ENCODE measurements at places on chromosomes 7 and 10. TPM values are rescaled to one million over a fixed set of nuclear protein-coding genes. Genes with fewer than 3 reads are reported as not detected.

NPSR1 gene
- not detected for total RNA-seq

RARRES2 gene
- 6.2 TPM for total RNA-seq

GRCh38 chr10:69093933-69094332, 6.0 kb downstream of the SRGN start:
- DNase-seq = no peak

GRCh38 chr7:37930226-37930948, 9.9 kb downstream of the EPDR1 start:
- no peak for DNase-seq

DNA sequence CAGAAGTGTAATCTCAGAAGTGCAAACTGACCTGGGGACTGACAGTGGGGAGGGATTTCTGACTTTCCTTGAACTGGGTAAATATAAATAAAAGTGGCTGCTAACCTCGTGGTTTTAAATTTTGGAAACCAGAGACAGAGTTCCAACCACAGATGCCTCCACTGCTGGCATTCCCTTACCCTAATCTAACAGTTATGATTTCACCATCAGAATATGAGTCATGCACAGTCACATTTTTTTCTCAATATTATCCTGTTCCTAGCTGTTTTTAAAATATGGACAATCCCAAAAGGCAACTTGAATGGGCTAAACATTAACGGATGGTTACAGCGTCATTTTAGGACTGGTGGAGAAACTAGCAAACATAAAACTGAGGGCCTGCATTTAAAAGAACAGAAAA, 264.3 kb upstream of the INHBA start:
- no peak for DNase-seq

- no peak for DNase-seq
These were observed 784.5 kb upstream of the C7orf33 start for GRCh38 chr7:147805996-147806576.

GRCh38 chr7:96737545-96738050, 28.0 kb upstream of the SEM1 start:
- no peak for DNase-seq

- no peak for DNase-seq
These were observed 70.5 kb upstream of the FOXP2 start for GRCh38 chr7:114343949-114344708.

DNA sequence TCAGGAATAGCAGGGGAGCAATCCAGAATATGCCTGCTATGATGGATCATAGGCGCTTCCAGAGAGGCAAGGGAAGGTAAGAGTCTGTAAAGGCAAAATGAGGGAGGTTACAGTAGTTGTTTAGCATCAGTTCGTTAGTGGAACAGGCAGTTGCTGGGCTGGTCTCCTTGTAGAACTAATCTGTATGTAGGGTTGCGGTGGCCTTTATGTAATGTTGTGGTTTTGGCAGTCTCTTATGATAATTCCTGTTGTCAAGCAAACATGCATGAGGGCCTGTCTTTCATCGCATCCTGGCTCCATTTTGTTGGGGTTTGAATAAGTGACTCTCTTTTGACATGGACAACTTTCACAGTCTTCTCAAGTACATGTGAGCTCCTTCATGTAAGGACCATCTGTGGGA, 427.8 kb upstream of the LRGUK start:
- no peak for DNase-seq

DNA sequence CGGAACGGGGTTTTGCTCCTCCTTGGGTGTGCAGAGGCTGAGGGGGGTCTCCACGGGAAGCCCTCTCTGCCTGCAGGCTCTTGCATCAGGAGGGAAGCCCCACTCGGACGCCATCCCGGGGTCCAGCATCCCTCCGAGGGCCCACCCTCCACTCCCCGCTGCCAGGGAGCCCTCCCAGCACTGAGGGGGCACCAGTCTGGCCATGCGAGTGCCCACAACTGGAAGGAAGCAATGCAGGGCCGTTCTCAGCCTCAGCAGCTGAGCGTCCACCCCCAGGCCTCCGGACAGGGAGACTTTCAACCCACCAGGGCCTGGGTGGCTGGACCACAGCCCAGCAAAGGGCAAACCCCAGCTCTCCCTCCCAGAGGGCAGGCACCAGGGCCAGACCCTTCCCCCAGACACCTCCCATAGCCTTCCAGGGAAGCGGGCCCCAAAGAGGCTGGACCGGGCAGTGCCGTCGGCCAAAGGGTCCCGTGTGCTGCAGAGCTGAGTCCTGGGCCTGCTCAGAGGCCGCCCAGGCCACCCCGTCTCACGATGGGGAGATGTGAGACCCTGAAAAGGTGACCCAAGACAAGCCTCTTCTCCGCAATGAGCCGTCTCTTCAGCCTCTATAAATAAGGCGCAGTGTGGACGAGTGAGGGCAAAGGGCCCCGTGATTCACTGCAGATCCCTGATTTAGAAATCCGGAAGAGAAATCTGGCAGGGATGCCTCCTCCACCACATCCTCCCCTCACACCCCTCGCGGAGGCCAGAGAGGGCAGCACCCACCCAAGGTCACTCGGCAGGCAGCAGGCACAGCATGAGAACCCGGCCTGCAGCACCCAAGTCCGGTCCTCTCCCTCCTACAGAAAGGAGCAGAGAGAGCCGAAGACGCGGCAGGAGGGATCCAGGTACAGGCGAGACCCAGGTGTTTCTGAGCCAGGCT, 81.9 kb upstream of the DNAAF5 start:
- no peak for DNase-seq

GRCh38 chr7:116211913-116212596, 1.7 kb downstream of the TES start:
- DNase-seq = no peak
